ENCODE measurements at places on chromosomes 7 and 10. TPM values are rescaled to one million over a fixed set of nuclear protein-coding genes. Genes with fewer than 3 reads are reported as not detected.

The CRCP gene
- 28.3 TPM for total RNA-seq

The TMEM213 gene
- total RNA-seq, result 0.06 TPM

The DRGX gene
- not detected for total RNA-seq

DNA sequence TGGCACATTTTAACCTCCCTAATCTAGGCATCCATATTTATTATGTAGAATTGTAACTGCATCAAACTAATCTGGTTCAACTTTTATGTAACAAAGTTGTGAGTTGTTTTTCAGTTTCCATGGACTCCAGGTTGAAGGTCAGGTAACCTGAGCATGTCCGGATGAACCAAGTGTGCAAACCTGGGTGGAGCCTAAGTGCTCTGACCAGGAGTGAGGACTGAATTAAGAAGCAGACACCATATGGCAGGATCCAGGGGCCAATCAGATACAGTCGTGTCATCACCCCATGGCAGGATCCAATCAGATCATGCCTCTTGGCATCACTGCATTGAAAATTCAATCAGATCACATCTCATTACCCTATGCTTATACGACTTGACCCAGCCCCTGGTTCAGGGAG lies 41.2 kb upstream of the PHYHIPL start:
- no peak for DNase-seq

- peak; percentile 63 for DNase-seq
These were observed 44.2 kb upstream of the DPYSL4 start for GRCh38 chr10:132142396-132143161.

DNA sequence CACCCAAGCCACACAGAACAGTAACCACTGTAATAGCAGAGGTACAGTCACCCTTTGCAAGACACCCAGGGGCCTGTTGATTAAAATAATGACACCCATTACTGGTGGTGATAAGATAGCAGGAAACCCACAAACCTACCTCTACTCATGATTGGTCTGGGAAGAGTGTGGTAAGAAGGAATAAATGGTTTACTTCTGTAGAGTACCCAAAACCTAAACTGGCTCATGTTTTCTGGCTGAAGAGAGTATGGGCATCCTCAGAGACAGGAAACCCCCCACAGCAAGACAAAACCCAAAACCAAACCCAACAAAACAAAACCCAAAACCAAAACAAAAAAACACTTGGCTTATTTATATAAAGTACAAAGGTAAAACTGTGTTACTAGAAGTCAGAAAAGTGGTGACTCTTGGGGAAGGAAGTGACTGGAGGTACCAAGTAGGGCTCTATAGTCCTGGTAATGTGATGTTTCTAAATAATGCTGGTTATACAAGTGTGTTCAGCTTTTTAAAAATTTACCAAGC lies 15.5 kb upstream of the DNAJB12 start:
- peak; percentile 67 for DNase-seq

DNA sequence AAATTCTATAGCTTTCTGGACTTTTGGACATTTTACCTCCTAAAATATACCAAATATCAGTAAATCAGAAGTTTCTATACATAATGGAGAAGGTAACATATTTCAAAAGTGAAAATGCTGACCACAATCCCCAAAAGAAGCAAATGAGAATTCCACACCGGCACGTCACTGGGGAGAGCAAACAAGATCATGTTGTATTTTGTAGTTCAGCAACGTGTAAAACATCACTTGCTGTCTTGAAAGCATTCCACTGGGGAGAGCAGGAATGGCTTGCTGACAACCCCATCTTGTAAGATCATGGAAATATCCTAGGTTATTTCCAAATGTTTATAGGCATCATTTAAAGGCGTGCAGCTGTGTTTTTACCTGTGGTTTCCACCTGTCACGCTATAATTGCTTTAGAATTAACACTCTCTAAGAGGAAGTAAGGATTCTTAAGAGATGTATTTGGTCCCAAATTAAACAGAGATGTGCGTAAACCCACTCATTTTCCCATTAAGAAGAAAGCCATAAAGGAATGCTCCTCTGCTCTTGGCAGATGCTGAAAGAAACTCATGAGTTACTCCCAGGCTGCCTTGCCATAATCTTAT lies 397.1 kb upstream of the POT1 start:
- no peak for DNase-seq

All from activated CD8-positive, alpha-beta memory T cell treated with anti-CD3 and anti-CD28 coated beads, Interleukin-2, amount 10 ng/mL, durations not matched to agents 7 days and 5 days (primary cell).